ENCODE measurements at places on chromosomes 12 and 14.

DNA sequence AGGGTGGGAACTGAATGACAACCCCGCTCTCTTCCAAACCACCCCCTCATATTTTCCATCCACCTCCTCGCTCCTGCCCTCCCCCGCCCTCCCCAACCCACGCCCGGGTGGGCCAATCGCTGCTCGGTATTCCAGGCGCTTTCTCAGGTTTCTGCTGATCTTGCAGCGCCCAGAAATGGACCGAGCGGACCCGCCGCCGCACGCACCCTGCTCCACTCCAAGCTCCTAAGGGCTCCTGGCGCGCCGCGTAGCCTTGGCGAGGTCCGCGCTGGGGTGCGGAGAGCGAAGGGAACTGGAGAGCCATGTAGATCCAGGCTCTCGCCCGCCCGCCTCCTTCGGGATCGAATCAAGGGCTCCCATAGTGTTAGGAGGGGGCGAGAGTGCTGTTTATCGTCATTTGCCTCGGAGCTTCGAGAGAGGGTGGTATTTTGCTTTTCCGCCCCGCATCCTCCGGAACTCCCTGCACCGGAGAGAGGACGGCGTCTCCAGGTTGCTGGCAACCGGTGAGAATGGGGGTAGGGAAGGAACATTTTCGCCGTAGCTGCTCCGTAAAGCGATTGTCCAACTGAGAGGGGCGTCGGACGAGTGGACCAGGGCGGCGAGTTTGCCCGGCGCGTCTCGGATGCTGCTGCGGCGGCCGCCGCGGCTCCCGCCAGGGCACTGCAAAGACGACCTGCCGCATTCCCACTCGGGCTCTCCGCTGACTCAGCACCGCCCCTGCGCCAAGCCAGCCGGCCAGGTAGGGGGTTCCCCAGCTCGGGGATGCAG, at the start of gene KCNA1:
KCNA1 (plus strand) TSS at position 172 of the 768 bp plus-strand sequence. CDS start 1,474 bp downstream, outside the sequence.
- DNase-seq, result no peak

GRCh38 chr14:41201696-41202095, 405.0 kb upstream of the LRFN5 start:
- DNase-seq, result no peak

GRCh38 chr12:41213107-41213506, 25.0 kb downstream of the PDZRN4 start:
- no peak for DNase-seq

DNA sequence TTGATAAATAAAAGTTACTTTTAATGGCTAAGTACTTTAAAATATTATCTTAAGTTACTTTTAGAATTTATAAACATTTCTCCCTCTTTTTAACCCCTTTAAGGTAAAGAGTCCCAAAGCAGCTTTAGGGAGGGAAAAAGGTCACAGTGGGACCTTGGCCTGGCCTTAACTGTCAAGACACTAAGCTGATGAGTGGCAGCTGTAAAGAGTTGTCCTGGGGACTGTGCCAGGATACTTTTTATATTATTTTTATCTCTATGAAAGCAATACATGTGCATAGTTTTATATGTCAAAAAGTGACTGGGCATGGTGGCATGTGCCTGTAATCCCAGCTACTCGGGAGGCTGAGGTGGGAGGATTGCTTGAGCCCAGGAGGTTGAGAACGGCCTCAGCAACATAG, 94.2 kb upstream of the RESF1 start:
- no peak for DNase-seq

GRCh38 chr14:89243286-89243685, 173.7 kb downstream of the FOXN3 start:
- DNase-seq, result no peak

DNA sequence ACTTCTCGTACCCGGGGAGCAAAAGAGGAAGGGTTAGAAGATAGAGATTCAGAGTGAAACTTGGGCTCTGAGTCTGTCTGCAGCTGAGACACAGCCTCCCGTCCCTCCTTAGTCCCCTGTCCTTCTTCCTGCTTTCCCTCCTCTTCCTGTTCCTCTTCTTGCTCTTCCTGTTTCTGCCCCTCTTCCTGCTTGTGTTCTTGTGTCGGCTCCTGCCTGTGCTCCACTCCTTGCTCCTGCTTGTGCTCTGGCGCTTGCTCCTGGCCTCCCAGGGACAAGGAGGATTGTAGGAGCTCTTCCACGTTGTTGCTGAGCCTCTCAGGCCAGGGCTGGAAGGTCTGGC, 3.0 kb downstream of the ACRBP start:
- no peak for DNase-seq

DNA sequence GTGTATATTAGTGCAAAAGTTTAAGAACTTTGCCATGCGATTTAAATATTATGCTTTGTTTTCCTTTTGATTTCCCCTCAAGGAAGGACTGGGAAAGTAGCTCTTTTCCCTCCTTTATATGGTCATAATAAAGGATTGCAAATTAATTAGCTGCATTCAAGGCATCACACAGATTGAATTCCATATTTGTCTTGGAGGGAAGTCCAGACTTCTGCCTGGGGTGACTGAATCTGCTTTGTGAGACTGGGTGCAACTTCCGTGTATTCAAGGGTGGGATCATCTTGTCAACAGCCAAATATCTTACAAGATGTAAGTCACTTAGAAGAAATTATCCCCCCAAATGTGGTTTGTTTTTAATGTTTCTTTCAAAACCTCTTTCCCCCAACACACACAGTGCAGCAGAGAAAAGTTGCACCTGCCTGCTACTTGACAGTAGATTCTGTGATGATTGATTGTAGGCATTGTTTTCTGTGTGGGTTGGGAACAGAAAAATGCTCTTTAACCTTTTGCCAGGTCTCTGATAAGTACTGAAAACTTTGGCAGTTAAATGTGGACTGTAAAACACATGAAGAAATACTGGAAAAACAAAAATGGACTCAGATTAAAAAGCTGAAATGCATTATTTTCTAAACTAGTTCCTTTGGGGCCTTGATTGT, 28.4 kb downstream of the STK38L start:
- no peak for DNase-seq

DNA sequence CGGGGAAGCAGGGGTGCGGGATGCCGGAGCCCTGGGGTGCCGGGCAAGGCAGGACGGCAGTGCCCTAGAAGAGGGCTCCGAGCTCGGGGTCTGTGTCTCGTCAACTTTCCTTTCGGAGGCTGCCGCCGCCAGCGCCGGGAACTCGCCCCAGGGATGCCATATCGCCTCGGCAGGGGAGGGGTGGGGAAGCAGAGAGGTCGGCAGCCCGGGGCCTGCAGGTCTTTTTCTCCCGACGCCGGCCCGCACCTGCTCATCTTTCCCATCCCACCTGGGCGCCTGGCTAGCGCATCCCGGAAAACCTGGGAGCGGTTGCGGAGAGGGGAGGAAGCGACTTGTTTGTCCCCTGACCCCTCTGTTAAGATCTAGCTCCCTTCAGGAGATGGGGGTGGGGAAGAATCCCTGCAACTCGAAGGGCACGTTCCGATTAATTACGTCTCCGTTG, 547 bp downstream of the CNTN1 start:
- DNase-seq, result no peak
